ENCODE measurements at places on chromosomes 5 and 9.
A peak's percentile ranks its signal among the peaks of the same experiment; 100 is the strongest.

DNA sequence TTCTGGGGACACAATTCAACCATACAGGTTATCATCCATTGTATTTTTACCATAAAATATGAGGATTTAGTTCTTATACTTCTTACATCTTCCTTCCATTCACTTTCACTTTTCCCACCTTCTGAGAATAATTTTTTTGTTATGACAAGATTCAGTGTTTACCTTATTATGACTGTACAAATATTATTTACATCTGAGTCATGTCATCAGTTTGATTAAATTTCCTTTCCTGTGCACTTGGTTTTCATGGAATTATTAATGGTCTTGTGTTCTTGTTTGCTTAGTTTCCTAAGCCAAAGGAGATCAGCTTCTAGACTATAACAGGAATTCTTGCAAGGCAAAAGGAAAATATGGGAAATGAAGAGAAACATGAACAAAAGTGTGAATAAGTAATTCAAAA lies 366.5 kb downstream of the TMEM38B start:
- DNase-seq = no peak

DNA sequence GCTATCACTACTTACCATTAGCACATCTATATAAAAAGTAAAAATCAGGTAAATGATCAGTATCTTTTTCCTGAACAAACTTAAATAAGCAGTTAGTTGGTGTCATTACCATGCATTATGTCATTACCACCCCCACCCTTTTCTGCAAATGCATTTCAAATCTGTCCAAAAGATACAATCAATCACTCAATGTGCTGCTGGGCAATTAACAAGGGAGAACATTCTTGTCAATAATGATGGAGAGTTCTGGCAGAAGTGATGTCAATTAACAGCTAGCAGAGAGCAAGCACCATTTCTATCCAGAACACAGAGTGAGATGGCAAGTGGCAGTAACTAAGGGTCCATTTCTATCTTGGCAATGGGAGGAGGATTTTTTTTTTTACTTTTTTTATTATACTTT lies 3.5 kb upstream of the PDE4D start:
- no peak for DNase-seq

DNA sequence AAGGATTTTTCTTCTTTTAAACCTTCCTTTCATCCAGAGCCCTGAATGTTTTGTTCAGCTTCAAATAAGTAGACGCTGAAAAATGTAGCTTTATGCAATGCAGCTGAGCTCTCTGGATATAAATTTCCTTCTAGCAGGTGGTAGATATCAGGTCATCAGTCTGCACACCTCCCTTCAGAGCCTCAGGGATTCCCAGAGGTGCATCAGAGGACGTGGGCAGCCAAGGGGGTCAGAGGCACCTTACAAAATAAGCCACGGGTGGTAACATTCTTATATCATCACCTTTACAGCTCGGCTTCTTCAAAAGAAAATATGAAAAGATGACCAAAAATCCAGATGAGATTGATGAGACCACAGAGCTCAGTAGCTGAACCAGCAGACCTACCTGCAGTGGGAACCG lies 19.3 kb downstream of the MOCS2 start:
- DNase-seq = no peak

DNA sequence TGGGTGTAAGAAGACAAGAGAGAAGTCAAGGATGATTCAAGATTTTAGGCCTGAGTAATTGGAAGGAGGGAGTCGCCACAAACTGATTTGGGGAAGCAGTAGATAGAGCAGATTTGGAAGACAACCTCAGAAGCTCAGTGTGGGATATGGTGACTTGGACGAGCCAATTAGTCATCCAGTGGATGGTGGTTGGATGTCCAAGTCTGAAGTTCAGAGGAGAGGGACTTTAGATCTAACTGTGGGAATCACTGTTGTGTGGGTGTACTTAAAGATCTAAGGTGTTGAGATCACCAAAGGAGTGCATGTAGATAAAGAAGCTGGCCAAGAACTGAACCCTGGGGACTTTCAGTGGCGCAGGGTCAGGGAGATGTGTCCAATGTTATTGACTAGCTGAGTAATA lies 2.2 kb downstream of the IDNK start:
- DNase-seq = no peak

GRCh38 chr5:148309019-148309418 lies 3.2 kb upstream of the SPINK7 start:
- DNase-seq = no peak

DNA sequence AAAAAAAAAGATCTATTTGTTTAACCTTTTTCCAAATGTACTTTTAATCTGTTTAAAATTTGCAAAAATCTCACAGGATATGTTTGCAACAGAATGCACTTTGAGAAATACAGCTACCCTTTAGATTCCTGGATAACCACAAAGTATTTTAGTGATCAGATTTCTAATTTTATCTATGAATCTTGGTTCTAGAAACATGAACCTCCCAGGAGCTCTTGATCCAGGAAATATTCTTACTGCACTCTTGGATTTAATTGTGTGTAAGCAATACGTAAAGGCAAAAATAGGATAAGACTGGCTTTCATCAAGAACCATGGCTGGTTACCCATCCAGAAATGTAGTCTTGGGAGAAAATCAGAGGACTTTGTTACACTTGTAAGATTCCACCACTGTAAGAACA lies 1581.8 kb upstream of the WWC1 start:
- DNase-seq = no peak

DNA sequence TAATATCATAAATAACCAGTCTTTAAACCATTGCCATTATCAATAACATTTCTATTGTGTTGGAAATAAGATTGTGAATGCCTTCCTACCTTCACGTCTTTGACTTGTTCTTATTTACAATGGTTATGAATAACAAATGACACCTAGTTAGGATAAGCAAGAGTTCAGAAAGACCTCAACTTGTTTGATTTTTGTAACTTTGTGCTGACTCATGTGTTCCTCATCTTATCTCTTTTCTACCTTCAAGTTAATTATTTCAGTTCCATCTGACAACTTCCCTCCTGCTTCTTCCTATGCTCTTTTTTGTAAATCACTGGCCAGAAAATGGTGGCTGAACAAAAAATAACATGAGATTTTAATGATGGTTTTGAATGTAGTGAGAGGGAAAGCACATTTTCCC lies 538.5 kb upstream of the TUSC1 start:
- no peak for DNase-seq

DNA sequence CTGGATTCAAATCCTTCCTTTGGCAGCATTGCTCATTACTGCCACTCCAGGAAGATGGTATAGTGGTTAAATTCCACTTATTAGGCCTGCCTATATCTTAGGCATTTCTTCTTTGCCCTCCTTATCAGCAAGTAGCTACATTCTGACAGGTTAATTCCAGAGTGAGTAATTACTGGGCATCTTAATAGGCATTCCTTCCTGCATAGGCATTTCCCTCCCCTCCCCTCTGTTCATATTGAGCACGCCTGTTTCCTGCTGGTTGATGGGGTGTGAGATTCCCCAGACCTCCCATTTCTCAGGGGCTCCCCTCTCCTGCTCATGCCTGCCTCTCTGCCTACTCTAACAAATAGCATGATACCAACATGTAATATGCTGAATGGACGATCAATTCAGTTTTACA lies 305.9 kb downstream of the CYLC2 start:
- no peak for DNase-seq

DNA sequence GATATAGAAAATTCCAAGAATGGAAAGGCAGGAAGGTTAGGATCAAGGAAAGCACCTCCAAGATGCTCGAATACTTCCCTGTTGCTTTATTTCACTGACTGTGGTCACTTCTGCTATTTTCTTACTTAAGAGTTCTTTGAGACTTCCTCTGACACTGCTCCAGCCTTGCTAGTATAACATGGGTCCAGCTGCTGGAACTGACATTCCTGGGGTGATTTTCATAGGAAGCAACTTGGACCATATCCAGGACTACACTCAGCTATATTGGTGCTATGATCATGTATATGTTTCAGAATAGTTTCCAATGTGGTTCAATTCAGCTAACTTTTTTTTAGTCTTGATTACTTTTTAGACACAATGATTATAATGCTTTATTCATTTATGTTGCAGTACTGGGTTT lies 81.6 kb upstream of the CKMT2 start:
- no peak for DNase-seq

- DNase-seq = no peak
These were observed 33.1 kb downstream of the KDM4C start for GRCh38 chr9:6790866-6791265.

DNA sequence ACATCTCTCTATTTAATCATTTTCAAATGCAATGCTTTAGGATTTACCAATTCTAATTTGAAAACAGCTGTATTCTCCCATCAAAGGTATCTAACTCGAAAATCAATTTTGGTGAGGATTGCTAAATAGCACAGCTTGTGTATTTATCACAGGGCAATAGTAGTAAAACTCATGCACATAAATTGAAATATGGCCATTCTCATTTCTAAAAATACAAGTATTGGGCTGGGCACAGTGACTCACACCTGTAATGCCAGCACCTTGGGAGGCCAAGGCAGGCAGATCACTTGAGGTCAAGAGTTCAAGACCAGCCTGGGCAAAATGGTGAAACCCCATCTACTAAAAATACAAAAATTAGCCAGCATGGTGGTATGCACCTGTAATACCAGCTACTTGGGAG lies 164.8 kb upstream of the RASA1 start:
- no peak for DNase-seq

DNA sequence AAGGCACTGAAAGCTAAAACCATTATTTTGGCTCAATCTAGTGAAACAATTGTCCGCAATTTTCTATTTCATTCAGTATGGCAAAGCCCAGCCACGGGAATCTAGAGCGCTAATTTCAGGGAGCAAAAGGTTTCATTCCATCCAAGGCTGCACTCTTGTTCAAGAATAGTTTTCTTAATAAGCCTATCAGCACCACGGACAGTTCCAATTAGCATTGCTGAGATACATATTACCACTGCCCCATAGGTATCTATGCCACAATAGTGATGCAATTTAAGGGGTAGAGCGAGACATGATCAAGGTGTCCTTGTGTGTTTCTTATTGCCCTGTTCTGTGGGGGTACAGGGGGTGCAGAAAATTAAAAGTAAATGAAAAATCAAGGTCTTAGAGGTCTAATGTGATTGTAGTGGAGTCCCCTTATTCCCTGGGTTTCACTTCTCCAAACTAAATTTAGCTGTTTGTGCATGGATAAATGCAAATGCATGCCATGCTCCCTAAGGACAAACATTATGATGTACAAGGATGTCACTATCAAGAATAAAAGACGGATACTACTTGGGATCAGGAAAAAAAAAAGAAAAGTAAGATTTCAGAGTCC lies 45.5 kb downstream of the SPOCK1 start:
- DNase-seq = no peak

DNA sequence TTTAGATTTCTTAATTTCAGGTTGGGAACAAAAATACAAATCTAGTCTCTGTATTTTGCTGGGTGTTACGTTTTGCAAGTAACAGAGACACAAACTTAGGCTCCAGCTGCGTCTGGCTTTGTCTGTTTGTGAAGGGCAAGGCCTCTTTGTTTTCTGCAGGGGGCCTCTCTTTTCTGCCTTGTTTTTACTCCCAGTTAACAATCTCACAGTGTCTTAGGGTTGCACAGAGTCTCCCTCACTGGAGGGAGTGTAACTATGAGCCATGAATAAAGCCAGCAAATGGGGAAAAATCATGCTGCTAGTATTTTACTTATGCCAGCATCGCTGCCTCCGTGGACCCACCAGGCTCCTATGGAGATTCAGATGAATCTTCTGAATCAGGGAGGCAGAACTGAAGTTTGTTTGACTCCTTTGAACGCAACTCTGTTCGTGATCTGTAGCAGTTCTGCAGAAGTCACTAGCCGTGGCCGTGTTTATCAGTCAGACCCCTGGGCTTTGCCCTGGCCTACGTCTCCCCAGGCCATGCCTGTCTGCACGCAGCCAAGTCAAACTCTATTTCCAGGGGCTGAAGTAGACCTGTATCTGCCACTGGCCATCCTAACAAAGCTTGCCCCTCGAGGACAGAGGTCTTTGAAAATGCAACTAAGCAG lies 77.2 kb downstream of the ATP10B start:
- DNase-seq = peak; percentile 57

GRCh38 chr5:54401515-54401914 lies 54.0 kb upstream of the HSPB3 start:
- no peak for DNase-seq

DNA sequence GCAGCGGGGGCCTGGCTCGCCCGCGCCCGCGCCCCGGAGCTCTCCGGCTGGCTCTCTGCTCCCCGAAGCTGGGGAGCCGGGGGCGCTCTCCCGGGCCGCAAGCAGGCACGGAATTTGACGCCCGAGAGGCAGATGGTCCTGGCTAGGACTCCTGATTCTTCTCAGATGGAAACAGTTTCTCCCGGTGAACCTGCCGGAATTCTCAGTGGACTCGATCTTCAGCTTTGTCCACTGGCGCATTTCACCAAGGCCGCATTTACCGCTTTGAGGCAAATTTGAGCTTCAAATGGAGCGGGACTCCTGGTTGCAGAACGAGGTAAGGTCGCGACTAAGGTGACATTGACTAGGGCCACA lies 305.7 kb upstream of the KCNN2 start:
- no peak for DNase-seq

DNA sequence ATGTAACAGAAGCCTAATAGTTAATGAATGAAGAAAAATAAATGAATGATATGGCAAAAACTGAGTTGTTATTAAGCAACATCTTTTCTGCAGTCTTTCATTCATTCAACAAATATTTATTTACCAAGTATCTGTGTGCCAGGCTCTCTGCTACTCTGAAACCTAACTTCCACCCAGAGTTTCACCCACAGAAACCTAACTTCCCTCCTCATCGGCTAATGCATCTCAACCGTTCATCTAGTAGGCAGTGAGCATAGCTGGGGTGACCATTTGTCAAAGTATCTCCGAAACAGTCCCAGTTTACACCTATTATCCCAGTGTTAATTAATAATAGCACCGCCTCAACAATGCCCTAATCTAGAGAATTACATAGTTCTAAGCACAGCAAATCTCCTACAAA lies 1.5 kb downstream of the TTC39B start:
- DNase-seq = no peak

- DNase-seq = no peak
These were observed 41.0 kb downstream of the CEP120 start for GRCh38 chr5:123382252-123382651.

- no peak for DNase-seq
These were observed 57.9 kb upstream of the ORM1 start for GRCh38 chr9:114264806-114265550.

GRCh38 chr5:139659695-139660101 lies 11.5 kb downstream of the CXXC5 start:
- DNase-seq = no peak

DNA sequence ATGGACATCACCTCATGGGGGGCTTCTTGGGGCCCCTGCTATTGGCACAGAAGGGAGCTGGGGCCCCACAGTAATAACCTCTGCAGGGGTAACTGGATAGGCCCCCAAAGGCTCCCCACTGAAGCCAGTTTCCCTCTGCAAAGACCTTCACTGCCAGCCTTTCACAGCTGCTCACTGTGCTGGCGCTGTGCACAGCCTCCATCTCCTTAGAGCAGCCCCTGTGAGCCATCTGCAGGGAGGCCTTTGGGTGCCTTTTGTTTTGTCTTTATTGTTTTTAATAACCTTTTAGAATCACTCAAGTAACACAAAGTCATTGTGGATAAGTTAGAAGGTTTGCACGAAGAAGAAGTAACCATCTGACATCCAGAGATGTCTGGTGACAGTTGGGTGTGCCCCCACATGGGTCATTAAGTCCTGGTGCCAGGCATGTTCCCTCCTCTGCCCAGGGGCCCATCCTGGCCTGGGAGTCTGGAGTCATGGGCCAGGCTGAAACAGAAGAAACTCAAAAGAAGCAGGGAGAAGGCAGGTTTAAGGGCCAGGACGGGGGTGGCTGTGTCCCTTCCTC lies 42.7 kb downstream of the NCS1 start:
- no peak for DNase-seq
